ENCODE measurements at places on chromosomes 3 and 15.

- DNase-seq = no peak
Measured at GRCh38 chr3:155070316-155070715, 9.8 kb upstream of the MME start.

DNA sequence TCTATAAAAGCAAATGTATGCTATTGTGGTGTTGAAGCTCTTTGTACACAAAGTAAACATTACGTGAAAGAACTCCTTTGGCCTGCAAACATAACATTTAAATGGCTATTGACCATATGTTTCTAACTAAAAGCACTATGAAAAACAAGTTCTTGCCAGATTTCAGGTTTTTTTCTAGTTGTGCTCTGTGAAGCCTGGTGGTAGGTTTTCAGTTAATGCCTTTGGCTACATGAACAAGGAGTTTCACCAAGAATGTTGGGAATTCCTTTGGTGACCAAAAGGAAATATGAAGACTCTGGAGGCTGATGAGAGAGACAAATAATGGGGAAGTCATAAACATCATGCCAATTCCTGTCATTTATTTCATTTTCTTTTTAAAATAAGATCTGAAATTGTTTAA lies 66.0 kb downstream of the RBMS3 start:
- DNase-seq = no peak

- no peak for DNase-seq
Measured at GRCh38 chr3:161028555-161029153, 76.5 kb downstream of the B3GALNT1 start.

GRCh38 chr3:58487140-58487886 lies 4.6 kb upstream of the KCTD6 start:
- no peak for DNase-seq

All from NCI-H2029 (cell line).